Stimulated activated CD4-positive, alpha-beta T cell treated with anti-CD3 and anti-CD28 coated beads, Interleukin-1b, Interleukin-23, amount 100 ng/mL, for 4 hours (primary cell): ENCODE measurements at places on chromosomes 7 and 10.

GRCh38 chr7:142801601-142802295, 31.0 kb downstream of the PRSS2 start:
- DNase-seq: no peak

GRCh38 chr10:85537561-85537960, 829.0 kb downstream of the GRID1 start:
- DNase-seq: no peak

- DNase-seq: no peak
Measured at GRCh38 chr10:77977016-77977415, 50.5 kb upstream of the DLG5 start.

- DNase-seq: no peak
Measured at GRCh38 chr10:18738835-18739234, 79.6 kb downstream of the ARL5B start.

DNA sequence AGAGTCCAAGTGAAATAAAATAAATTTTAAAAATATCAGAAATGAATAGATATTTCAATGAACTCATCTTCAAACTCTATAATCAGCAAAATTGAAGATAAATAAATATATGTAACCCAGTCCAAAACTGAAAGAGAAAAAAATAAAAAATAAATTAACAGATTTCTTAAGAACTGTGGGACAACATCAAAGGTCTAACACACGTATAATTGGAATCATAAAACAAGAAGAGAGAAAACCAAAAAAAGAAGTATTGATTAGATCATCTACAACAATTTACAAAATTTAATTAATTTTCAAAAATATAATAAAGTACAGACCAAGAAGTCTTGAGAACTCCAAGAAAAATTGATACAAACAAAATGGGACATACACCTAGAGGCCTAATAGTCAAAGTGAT, 625.8 kb upstream of the SORCS1 start:
- DNase-seq: no peak

DNA sequence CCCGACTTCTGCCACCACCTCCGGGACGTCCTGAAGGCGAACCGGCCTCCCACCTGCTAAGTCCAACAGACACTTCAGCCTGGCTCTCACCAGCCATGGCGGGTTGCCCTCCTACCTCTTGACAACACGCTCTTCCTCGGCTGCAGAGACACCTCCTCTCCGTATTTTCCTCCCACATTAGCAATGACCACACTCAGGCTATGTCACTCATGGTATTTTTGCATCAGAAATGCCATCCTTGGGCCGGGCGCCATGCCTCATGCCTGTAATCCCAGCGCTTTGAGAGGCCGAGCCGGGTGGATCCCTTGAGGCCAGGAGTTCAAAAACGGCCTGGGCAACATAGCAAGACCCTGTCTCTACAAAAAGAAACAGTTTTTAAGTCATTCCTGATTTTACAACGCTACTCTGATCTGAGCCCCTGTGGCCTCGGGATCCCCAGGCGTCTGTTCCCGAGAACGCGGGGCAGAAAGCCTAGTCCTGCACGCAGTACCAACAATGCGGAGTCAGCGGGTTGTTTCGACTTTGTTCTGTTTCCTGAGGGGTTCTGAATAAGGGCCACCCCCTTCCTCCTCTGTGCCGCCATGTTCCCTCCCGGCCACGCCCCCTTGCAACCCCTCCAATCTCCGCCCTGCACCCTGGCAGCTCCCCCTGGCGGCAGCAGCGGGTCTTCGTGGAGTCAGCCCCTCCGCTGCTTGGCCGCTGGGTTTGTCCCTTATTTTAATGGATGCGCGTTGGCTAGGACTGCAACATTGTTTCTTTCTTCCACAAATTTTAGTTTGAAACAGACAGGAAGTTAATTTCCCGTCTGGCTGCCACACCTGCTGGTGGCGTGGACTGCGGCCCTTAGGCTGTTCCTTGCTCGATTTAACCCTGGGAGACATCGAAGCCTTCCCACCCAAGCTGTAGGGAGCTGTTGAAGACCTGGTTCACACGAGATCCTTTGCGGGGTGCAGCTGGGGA, 9.7 kb upstream of the ZFAND2A start:
- peak; percentile 94 for DNase-seq

DNA sequence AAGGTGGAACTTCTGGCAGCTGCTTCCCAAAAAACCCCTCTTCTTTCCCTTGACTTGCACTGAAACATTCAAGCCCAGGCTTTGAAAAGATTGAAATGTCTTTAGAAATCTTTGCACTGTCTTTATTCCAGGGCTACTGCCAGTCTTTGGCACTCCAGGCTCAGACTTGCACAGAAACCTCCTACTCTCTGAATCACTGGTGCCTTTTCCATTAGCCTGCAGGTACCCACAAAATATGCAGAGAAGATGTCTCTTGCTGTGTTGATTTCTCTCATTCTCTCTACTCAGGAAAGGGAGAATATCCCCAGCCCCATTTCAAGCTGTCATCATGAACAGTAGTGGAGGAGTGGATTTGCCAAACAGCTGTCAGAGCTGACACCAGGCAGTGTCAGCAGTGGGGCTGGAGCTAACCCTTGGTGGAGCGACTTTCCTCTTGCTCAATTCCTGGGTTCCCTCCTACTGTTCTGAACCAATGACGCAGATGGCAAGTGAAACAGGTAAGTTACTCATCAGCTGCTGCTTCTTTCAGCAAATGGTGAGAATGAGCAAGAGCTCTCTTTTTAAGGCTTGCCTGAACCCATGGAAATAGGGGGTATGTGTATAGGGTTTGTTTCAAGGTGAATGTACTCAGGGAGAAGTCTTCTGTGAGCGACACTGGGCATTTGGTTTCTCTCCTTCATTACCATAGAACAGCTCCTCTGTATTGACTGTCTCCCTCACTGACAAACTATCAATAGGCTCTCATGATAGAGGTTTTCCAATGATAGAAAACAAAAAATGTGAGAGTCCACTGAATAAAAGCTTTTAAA, 362.4 kb downstream of the ADRA2A start:
- DNase-seq: no peak

- DNase-seq: no peak
Measured at GRCh38 chr7:112334366-112334765, 115.9 kb upstream of the IFRD1 start.

DNA sequence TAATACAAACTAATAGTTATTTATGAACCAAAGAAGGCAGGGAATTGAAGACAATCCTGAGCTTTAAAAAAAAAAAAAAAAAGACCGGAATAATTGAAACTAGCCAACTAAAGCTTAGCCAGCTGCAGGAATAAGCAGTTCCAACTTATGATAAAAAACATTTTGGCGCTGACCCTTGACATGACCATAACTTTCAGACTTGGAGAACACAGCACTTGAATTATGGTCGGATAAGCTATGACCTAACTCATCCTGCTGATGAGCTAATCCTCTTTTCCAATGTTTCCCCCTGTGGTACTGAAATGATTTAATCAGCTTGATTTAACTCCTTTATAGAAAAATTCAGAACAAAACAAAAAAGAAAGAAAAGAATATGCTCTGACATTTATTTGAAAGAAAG, 181.8 kb downstream of the DGKB start:
- no peak for DNase-seq

DNA sequence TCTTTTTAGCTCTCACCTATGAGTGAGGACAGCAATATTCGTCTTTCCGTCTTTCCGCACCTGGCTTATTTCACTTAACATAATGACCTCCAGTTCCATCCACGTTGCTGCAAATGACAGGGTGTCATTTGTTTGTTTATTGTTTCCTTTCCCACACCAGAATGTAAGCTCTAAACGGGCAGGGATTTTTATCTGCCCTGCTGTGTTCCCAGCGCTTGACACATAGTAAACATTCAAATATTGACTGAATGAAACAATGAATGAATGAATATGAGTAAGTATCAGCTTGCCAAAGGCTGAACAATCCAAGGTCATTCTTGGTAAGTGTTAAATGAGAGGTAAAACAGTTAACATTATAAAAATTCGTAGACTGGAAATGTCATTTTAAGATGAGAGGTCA, 12.8 kb downstream of the SH3PXD2A start:
- no peak for DNase-seq

GRCh38 chr7:159036916-159037605, 107.6 kb downstream of the VIPR2 start:
- no peak for DNase-seq

DNA sequence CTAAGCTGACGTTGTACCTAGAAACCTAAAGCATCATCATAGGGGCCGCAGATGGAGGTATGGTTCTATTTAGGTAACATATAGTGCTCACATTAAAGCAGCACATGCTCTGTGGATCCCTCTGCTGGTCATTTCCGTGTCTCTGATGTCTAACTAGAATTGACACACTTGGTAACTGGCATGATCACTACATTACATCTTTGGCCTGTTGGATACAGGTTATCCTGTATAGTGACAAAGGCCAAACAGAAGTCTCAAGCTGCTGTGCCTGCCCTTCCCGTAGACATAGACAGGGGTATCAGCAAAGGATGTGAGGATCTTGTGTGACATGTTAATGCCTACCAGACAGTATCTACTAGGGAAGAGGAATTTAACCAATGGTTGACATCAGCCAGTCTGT, 51.2 kb downstream of the KIF5B start:
- DNase-seq: no peak

GRCh38 chr10:122565766-122566206, 5.2 kb downstream of the DMBT1 start:
- peak; percentile 59 for DNase-seq

- DNase-seq: no peak
Measured at GRCh38 chr10:110651044-110651958, 7.2 kb downstream of the RBM20 start.

- no peak for DNase-seq
Measured at GRCh38 chr10:100873146-100873826, 39.5 kb upstream of the SLF2 start.

GRCh38 chr10:13788320-13788600, 201.5 kb downstream of the PRPF18 start:
- DNase-seq: no peak

GRCh38 chr7:6330657-6331056, 58.2 kb upstream of the CYTH3 start:
- DNase-seq: no peak

- DNase-seq: no peak
Measured at GRCh38 chr7:100090527-100091410, 2.0 kb downstream of the COPS6 start.

DNA sequence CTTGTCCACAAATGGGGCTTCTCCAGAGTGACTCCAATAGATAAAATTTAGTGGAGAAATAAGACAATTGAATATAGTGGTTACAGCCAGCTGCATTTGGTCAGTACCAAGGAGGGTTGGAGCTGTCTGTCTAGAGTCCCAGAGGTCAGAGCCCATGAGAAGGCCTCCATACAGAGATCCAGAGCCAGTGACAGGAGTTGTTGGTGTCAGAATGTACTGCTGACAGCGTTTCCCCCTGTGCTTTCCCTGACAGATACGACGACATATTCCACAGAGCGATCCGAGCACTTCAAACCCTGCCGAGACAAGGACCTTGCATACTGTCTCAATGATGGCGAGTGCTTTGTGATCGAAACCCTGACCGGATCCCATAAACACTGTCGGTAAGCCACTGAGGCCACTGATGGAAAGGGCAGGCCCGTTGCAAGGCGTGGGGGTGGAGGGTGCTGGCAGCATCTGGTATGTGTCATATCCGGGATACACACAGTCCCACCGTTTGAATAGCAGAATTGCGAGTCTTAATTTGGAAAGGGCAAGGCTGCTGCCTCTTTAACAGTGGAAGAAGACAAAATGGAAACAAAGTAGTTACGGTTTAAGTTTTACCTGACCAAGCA, 483.6 kb downstream of the NRG3 start:
- DNase-seq: no peak

- DNase-seq: no peak
Measured at GRCh38 chr10:18875477-18875876, 173.1 kb upstream of the MALRD1 start.

DNA sequence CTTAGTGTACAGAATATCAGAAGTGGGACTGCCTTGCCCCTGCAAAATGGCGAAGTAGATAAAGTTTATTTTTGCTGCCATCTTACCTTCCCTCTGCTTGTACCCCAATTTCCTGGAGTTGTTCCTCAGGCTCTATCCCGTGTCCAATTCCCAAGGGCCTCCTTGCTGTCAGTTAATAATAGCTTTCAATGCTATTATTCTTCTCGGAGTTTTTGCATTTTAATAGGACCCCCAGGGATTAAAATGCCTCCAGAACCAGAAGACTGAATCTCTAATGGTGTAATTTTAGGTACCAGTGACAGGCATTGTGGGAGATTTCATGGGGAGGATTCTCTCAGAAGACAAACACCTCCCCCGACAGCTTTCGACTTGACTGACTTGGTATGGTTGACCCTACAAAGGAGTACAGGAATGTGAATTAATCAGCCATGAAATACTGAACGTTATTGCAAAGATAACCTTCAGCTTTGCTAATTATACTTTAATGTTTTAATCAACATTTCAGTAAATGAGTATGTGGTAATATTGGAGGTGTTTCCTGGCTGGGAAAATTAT, 75.2 kb downstream of the ZNF22 start:
- no peak for DNase-seq

DNA sequence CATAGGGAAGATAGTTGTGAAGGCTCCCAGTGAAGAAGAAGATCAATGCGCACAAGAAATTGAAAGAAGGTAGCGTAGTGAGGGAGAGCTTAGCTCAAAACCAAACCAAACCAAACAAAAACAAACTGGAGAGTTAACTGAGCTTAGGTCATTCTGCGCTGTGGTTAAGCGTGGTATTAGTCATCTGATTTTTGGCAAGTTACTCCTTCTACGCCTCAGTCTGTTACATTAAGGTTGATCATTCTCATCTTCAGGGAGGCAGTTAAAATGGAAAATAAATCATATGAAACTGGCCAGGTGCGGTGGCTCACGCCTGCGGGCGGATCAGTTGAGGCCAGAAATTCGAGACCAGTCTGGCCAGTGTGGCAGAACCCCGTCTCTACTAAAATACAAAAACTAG, 259.7 kb downstream of the EXOC4 start:
- no peak for DNase-seq
